Pancreas (tissue), 10 donors: ENCODE measurements at places on chromosomes 12 and 14.

- no peak for DNase-seq
Measured at GRCh38 chr14:73231981-73232851, 5.1 kb upstream of the PAPLN start.

DNA sequence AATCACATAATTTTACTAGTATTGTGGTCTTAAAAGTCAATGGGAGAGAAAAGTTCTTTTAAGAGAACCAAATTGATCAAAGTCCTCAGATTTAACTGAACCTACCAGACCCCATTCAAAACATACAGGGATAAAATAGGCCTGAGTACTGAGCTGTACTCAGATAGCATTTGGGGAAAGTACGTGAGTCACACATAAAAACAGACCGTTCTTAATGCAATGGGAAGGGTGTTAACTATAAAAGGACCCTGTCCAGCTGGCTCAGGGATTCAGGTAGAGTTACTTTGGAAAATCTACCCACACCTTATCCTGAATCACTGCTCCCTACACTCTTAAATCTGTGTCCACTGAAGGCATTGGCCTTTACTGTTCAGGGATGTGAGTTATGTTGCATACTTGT lies 78.0 kb downstream of the PTPN21 start:
- DNase-seq, result no peak

GRCh38 chr12:108605000-108605689 lies 7.3 kb upstream of the TMEM119 start:
- DNase-seq, result no peak

DNA sequence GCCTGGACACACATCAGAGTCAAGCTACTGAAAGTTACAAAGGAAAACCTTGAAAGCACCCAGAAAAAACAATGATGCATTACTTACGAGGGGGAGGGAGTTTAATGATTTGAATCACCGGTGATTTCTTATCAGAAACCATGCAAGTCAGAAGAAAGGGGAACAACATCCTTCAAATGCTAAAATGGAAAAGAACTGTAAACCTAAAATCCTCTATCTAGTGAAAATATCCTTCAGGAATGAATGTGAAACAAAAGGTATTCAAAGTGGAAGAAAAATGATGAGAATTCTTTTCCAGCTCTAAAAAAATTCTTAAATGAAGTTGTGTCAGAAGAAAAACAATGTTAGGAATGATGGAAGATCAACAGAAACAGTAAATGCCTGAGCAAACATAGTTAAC lies 16.8 kb downstream of the SCAF11 start:
- no peak for DNase-seq

GRCh38 chr12:58028294-58028693 lies 86.9 kb downstream of the ATP23 start:
- no peak for DNase-seq

- DNase-seq, result peak; percentile 88
Measured at GRCh38 chr14:75831455-75831854, 150.3 kb downstream of the TGFB3 start.

GRCh38 chr14:101719045-101719645 lies 42.4 kb upstream of the PPP2R5C start:
- no peak for DNase-seq

DNA sequence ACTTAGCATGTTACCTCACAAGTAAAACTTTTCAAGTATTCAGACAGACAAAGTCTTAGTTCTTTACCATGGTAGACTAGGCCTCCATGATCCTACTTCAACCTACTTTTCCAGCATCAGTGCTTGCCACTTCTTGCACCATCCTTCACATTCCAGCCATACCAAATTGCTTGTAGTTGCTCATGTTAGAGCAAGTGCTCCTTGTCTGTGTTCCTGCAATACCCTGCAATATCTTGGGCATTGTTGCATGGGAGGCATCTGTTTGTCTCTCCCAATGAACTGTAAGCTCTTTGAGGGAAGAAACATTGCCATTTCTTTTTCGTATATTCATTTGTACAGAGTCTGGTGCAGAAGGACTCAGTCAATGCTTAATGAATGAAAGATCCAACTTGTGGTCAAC lies 78.0 kb downstream of the SRGAP1 start:
- DNase-seq, result no peak

- DNase-seq, result no peak
Measured at GRCh38 chr12:113514602-113515001, 42.9 kb upstream of the LHX5 start.

DNA sequence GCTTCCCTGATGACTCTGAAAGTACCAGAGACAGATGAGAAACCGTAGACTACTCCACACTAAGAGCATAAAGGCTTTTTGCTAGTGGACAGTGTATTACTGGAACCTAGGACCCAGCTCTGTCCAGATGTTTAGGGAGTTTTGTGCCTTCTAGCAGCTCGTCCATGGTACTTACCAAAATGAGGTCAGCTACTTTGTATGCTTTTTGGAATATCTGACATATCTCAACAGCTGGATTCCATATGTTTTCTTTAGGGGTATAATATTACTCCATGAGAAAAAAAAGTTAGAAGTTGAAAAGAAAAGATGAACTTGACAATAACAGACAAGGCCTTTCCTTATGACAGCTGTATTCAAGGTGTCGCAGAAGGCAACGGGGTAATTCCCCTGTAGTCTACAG lies 32.1 kb upstream of the FRMD6 start:
- no peak for DNase-seq

DNA sequence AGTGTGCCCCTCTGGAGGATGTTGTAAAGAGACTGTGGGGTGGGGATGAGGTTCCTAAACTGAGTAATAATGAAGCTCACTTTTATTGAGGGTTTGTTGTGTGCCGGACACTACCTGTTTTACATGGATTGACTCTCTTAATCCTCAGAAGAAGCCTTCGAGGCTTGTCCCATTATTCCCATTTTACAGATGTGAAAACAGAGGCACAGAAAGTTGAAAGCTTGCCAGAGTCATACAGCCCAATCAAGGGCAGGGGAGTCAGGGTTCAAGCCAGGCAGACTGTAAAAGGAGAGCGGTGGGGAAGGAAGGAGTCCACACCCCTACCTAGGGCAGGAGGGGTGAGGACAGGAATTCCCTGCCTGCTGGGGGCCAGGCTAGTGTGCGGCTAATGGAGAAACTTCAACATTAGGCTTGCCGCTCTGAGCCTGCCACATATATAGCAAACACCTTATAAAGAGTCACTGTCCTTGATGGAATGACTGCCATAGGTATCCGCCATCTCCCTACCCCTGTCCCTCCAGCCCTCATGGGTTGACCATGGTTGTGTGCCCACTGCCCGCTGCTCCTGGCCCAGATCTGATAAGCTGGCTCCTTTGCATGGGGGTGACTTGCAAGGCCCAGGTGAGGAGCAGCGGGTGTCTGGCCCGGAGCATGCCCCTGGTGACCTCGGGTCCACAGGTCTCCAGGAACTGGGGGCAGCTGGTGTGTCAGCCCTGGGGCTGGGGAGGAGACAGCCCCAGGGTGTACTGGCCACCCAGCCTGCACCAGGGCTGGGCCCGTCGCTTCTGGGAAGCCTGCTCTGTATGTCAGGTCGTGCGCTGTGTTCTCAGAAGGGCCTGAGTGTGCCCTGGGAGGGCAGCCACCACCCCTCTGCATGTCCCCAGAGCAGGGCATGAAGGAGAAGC lies 12.2 kb downstream of the ORAI1 start:
- no peak for DNase-seq

DNA sequence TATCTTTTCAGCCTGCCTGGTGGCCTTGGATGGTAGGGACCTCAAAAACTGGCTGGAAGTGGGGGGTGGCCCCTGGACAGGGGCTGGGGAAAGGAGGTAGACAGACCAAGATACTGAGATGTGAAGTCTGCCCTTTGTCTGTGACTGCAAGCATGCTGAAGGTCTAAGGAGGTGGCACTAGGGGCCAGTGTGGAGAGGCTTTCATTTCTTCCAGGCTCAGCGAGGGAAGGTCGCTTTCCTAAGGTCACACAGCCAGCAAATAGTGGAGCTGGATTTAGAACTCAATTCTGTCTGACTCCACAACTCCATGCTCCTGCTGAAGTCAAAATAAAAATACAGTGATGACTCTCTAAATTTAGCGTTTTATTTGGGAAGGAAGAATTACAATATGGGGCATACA lies 11.3 kb upstream of the PLBD2 start:
- DNase-seq, result no peak

DNA sequence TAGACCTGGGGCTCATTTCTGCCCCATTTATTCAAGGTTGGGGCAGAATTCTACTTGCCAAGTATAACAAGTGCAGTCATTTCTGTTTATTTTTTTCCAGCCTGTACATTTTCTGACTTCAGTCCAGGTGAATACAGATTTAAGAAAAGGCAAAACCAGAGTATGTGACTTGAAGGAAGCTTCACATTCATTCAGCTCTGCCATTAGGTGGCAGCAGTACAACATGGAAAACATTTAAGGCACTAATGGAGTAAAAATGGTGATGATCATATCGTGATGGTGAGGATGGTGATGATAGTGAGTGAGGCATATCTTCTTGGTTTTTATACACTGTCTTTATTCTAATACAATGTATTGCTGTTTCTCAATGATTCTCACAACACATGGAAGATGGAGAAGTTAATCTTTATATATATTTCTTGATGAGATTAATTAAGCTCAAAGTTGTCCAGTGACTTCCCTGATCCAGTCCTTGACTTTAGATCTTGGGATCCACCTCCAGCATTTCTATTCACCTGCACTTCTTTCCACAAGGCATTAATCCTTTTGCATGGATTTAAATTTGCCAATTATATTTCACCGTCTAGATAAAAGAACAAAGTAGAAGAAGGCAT lies 176.7 kb upstream of the SEL1L start:
- no peak for DNase-seq

- no peak for DNase-seq
Measured at GRCh38 chr12:54153586-54153985, 35.2 kb downstream of the SMUG1 start.

DNA sequence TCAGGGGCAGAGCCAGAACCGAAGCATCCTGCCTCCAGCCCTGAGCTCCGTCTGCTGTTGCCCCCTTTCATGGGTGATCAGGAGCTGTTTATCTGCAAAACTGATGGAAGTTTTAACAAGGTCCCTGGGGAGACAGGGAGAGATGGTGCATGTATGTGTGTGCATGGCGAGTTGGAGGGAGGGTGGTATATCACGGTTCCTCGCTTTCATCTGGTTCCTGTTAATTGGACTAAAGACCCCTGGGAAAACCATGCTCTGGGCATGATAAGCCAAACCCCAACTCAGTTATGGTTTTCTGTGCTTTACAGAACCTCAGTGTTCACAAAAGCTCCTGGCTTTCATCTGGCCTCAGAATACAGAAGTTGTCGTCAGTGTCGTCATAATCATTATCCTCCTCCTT lies 133.6 kb downstream of the KSR2 start:
- no peak for DNase-seq

DNA sequence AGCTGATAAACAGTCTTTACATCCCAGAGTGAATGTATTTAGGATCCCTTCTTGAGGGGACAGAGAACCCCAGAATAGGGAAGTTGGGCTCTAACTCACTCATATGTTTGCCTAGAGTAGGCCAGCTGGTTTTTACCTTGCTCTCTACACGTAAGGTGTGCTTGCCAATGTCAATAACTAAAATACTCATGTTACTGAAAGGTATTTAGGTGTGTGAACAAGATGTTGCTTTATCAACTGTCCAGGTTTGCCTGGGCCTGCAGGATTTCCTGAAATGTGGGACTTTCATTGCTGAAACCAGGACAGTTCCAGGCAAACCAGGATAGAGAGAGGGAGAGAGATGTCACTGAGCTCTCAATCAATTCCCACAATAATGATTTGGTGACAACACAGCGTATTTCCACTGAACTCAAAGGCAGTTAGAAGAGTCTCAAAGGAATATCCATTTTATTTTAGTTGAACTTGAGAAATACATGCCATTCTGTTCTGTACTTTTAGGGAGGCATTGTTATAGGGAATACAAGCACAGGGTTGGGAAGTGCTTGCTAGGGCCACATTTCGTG lies 171.7 kb downstream of the NRXN3 start:
- DNase-seq, result no peak

DNA sequence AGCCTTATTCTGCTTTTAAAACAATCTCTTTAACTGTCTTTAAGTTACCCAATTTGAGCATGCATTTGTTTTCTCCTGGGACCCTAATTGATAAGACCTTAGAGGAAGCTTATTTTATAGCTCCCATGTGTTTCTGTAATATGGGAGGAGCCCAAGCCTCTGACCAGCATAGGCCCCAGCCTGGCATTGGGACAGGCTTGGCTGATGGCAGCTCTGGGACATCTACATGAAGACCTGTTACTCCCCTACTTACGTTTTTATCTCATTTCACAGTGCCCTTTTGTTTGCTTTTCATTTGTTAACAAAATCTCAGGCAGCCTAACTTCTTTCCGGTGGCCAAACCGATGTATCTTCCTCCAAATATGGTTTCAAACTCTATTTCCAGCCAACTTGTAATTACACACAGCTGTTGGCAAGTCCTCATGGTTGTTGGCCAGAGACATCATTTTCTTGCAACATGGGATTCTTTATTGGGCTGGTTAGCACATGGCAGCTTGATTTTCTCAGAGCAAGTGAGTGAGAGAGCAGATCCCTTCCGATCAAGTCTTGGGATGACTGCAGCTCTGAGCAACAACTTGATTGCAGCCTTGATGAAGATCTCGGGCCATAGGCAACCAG lies 1117.5 kb downstream of the AACS start:
- peak; percentile 25 for DNase-seq

DNA sequence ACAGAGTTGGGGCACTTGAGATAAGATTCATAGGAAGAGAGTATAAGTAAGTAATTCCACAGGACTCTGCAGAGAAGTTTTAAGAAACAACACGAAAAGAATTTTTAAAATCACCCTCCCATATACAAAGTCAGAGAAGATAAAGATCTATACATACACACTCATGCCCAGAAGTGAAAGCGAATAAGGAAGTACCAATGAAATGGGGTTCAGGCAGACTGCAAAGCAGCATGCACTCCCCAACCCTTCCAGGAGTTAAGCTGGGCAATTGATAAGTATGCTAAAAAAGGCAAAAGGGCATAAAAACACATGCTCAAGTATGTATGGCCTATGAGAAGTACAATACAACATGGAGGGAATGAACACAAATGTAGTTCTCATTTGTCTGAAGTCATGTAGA lies 246.2 kb upstream of the GRIP1 start:
- no peak for DNase-seq

GRCh38 chr12:81083906-81084513 lies 6.1 kb downstream of the ACSS3 start:
- no peak for DNase-seq

- DNase-seq, result no peak
Measured at GRCh38 chr12:76081909-76082308, 2.6 kb downstream of the NAP1L1 start.

- peak; percentile 31 for DNase-seq
Measured at GRCh38 chr14:53306267-53306721, 153.2 kb upstream of the DDHD1 start.
